Esophagus squamous epithelium (tissue), 5 donors: ENCODE measurements at places on chromosomes 1 and 21. TPM values are rescaled to one million over a fixed set of nuclear protein-coding genes. Genes with fewer than 3 reads are reported as not detected.

- DNase-seq = no peak
Measured at GRCh38 chr1:227938911-227939790, 8.6 kb downstream of the WNT9A start.

DNA sequence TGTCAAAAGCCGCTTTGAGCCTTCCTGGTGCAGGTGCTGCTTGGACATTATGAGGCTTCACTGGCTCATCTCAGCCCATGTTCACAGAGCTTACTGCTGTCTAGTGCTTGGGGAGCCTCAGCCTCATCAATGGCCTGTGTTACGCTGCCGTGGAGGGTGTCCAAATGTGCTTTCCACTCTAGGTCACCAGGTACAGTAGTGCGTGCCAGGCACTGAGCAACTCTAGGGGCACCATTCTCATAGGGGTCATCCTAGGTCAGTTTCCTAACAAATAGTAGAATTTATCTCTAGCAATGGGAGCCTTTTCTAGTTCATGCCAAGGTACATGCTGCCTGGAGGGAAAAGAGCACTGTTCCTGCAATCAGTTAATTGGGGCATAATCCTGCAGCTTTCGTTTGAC is 193.8 kb downstream of the DYRK1A start:
- DNase-seq = no peak

GRCh38 chr1:41919764-41920397 is 1.2 kb upstream of the HIVEP3 start:
- no peak for DNase-seq

DNA sequence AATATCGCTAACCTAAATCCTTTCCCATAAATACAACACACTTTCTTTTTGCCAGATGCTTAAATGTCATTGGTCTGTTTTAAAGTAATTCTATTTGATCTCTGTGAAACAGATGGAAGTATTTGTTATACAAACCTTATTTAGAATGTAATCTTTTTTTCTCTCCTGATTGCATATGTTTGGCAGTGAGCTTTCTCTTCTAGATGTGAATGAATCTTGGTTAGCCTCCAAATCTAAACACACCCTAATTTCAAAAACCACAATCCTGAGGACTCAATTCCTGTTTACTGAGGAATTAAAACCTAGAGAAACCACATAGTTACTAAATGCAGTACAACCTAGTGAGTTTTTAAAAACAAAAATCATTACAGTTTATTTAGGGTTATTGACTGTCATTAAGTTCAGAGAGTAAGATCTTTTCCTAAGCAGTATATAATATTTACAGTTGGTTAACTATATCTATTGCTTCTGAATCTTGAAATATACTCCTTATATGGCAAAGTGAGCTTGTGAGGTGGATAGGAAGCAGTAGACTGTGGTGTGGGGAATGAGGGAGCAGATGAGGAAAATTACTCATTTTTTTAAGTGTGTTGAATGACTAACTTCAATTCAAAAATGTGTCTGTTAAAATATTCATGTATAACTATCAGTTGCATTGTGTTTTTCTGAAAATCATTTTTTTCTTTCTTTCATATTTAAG is 218.7 kb downstream of the FMN2 start:
- DNase-seq = no peak

DNA sequence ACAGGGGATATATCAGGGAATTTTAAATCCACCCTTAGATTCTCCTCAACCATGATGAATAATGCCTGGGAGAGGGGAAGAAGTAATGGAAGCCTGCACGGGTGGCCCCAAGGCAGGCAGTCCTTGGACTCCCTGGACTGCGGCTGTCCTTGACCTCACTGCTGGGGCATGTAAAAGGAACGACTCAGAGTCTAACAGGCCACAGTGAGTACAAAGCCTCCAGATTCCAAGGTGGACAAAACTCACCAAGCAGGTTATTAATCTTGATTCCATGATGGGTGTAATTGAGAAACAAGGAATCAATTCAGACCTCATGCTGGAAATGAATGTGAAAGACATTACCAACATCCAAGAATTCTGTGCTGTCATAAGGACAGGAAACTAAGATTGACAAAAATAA is 13.0 kb upstream of the ARHGAP29 start:
- no peak for DNase-seq

DNA sequence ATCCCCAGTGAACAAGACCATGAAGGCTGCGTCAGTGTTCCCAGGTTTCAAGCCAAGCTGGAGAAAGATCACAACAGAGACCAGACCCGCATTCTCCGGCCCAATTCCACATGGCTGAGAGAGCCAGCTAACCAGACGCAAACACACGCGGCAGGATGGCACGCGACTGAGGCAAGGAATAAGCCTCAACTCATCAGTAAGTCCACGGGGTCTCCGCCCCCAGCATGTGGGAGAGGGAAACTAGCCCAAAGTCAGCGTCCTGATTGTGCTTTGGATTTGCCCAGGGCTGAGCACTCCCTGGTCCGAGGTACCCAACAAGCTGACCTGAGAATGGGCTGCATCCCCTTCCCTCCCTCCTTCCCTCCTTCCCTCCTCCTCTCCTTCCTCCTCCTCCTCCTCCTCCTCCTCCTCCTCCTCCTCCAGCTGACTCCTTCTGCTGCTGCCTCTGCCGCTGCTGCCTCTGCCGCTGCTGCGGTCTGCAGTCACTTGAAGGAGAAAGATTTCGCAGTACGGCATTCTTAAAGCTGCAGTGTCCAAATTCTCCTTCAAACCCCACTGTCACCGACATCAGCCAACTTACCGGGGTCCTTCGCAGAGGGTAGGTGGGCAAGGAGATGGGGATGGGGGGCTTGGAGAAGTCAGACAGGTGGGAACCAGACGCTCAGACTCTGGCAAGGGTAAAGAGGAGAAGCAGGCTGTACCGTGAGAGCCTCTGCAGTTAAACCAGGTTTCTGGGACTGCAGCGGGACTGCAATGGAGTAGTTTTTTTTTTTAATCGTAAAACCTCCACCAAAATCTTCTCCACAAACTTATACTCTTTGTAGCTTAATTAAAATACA is 33.0 kb upstream of the H6PD start:
- DNase-seq = no peak

- DNase-seq = no peak
Measured at GRCh38 chr1:41291195-41291594, 49.1 kb upstream of the SCMH1 start.

DNA sequence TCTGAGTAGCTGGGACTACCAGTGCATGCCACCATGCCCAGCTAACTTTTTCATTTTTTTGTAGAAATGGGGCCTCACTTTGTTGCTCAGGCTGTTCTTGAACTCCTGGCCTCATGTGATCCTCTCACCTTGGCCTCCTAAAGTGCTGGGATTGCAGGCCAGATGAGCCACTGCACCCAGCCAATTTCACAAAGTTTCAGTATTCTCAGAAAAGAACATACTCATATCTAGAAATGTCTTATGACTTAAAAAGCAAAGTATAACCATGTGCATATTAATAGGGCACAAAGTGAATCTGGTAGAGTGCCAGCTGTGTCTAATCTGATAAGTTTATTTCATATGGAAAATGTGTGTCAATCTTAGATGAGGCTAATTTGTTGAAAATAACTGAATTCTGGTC is 87.5 kb upstream of the CACYBP start:
- DNase-seq = no peak

DNA sequence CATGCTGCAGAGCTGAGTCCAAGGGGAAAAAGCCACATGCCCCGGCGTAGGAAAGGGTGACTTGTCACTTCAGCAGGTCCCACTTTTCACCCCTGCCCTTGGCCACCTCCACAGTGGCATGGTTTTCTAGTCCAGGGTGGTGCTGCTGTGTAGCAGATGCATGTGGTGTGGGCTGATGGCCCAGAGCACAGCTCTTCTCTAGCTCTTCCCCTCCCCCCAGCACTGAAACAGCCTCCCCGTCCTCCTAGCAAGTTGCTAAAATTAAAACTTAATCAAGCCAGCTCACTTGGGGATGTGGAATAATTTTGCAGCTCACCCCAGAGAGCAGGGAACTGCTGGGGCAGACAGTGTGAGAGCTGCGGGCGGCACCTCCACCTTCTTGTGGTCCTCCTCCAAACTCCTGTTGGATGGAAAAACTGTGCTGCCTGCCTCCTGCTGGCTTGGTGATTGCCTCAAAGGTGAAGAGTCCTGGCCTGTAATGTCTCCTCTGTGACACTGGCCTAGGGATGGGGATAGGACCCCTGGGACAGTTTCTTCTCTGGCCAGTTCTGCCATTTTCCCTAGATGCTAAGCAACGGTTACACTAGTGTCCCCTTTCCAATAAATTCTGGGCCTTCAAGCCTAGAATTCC is 91.6 kb downstream of the RNF220 start:
- DNase-seq = no peak

DNA sequence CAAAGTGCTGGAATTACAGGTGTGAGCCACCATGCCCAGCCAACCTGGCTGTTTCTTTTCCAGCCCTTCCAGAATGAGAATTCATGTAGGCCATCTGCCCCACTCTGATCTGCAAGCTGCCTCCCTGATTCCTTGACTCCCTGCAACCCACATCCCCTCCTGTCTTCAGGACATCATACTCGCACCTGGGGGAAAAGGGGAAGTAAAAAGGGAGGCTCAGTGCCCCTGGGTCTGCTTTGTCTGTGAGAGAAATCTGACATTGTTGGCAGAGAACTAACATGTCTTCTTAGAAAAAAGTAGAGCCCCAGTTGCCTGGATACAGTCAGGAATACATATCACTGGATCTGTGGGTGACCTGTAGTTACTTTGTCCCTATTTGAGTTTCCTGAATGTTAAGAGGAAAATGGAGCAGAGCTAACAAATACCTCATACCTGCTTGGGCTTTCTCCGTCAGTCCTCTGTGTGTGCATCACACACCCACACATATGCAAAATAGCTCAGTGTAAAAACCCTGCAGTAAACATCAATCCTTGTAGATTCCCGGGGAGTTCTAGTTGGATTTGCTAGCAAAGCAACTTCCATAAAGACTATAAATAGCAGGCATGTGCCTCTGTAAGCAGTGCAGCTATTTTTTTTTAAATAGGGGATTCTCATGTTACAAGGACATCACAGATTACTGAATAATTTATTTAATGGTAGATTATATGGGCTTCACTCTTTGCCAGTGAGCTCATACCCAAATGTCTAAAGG is 62.9 kb downstream of the TEX35 start:
- DNase-seq = no peak

- no peak for DNase-seq
Measured at GRCh38 chr1:65420590-65421350, at the start of the genes LEPR and LEPROT. Gene LEPR, plus strand, starts transcription at chr1:65420668. Its CDS starts 144,898 bp downstream, at chr1:65565566. Gene LEPROT, plus strand, starts transcription at chr1:65420668. Its CDS starts 57 bp downstream, at chr1:65420725.

DNA sequence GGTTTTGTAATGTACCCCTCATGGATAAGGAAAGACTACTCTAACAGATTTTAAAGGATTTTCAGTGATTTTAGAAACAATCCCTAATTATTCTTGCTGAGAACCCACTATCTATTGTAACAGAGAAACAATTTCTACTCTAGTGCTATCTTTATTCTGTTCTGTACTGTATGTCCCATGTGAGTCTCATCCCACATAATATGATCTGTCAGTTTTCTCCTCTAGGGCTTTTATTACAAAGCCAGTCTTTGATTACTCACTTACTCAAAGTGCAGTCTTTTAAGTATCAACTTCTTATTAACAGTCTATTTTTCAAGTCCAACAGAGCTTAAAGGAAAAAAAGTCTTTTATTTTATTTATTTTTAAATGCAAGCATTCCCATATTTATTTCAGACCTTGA is 54.8 kb downstream of the CTH start:
- no peak for DNase-seq

GRCh38 chr1:115329965-115330364 is 8.1 kb downstream of the NGF start:
- no peak for DNase-seq

- no peak for DNase-seq
Measured at GRCh38 chr1:81264976-81265375, 535.8 kb upstream of the ADGRL2 start.

DNA sequence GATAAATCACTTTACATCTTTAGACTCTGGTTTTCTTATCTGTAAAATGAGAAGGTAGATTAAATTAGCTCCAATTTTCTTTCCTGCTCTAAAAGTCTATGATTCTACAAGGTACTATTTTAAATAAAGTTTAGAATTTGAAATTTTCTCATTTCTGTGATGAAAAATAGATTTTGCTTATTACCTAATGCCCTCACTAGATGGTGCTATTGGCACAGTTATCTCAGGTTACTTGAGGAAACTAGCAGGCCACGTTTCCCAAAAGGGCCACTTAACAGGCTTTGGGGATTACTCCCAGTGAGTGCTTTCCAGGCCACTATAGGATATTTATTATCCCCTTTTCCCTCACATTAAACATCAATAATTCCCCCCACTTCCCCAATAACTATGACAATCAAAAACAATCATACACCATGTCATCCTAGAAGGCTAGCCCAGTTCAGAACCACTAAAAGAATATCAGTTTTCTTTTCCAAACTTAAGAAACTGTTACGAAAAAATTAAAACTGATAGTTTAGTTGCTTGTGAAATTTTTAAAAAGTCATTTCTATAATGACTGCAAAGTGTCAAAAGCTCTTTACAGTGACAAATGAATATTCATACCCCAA is 30.6 kb downstream of the OMA1 start:
- no peak for DNase-seq

- no peak for DNase-seq
Measured at GRCh38 chr1:190904091-190904695, 426.5 kb upstream of the BRINP3 start.

GRCh38 chr1:176838276-176838995 is 326.1 kb downstream of the ASTN1 start:
- no peak for DNase-seq

- DNase-seq = no peak
Measured at GRCh38 chr1:219990782-219991510, 55.4 kb downstream of the EPRS1 start.

DNA sequence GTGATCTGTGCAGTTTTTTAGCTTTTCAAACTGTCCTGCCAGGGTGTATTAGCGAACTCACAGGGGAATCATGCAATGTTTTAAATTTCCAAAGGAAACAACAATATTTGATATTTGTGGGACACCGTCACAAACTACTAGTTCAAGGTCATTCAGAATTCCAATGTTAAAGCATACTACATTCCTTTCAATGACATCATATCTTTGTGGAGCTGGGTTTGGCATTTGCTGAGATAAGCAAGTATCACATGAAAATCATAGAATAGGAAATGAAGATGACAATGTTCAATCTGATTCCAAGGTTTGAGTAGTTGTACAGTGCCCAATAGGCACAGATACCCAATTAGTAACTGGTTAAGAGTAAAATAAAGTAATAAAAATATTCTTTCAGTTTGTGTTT is 35.6 kb downstream of the NUF2 start:
- DNase-seq = no peak

The SPATA21 gene
- not detected for total RNA-seq

The NUP210L gene
- total RNA-seq = 0.19 TPM

The LCE3D gene
- not detected for total RNA-seq

The IVL gene
- 155 TPM for total RNA-seq

The BMP8B gene
- total RNA-seq = 0.18 TPM

The RPE65 gene
- not detected for total RNA-seq

The JAM2 gene
- 2.7 TPM for total RNA-seq

The SPATA1 gene
- total RNA-seq = not detected

The ACOT11 gene
- 10.1 TPM for total RNA-seq

The GPR153 gene
- total RNA-seq = 8.2 TPM

The UQCRHL gene
- total RNA-seq = 1.8 TPM

The CFHR3 gene
- total RNA-seq = not detected

The OR2L5 gene
- total RNA-seq = not detected
